ENCODE measurements at places on chromosomes 2 and 18.

GRCh38 chr2:132415256-132415914, 1.2 kb upstream of the GPR39 start:
- no peak for DNase-seq

GRCh38 chr2:118883792-118884191, 36.3 kb upstream of the EN1 start:
- no peak for DNase-seq

DNA sequence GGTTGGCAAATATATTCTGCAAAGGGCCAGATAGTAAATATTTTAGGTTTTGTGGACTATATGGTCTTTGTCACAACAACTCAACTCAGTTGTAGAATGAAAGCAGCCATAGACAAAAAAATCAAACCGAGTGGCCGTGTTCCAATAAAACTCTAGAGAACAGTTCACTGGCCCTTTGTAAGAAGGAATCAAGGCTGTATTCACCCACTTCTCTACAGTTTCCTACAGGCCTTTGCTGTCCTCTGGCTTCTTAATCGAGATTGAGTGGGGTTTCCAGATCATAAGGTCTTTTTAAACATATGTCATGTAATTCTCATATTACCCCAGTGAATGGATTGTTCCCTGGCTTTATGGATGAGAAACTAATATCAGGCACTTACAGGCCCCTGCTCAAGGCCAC, 448.9 kb upstream of the ETAA1 start:
- no peak for DNase-seq

DNA sequence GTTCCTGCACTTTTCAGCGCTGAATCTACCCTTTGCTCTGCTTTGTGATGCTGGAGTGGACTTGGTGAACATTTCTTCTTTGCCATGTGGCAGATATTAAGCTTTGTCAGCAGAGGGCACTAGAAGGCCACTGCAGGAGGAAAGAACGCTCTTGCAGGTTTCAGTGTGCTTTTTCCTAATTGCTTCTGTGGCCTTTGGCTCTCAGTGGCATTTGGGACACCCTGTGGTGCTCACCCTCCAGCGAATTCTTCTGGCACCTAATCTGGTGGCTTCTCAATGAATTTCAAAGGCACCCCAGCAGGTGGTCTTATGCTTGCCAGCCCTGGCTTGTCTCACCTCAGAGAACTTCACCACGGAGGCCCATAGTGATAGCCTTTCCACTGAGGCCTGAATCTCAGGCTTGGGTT, 146.7 kb downstream of the MYO3B start:
- DNase-seq: peak; percentile 78

DNA sequence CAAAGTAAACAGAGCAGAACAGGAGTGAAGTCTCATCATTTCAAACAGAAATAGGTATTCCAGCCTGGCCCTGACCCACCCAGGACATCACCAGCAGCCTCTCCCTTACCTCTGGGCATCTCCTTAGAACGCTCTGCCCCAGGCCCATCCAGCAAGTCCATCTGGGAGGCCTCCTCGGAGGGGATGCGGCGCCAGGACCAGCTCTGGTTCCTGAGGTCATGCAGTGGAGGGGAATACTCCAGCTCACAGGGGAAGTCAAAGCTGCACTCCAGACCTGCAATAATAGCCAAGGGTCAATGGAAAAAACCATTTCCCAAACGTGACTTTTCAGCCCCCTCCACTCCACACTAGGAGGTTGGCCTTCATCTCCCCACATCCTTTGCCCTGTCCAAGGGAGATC, 226.6 kb downstream of the ALK start:
- no peak for DNase-seq

DNA sequence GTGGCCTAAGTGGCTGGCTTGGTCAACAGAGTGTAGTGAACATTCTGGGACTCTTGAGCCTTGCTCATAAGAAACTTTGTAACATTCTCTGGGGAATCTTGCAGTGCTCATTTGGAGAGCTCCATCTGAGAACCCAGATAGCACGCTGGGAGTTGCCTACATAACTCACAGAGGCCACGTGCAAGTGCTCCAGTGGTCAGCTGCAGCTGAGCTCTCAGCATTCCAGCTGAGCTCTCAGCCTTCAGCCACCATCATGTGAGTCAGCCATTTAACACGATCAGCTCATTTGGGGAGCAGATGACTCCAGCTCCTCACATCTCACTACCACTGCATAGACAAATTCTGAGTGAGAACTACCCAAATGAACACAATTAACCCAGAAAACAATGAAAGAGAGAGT, 25.5 kb upstream of the CTNNA2 start:
- no peak for DNase-seq

Measured in HAP-1 (cell line).